Vagina (tissue), 2 donors: ENCODE measurements at places on chromosomes 12 and 14. TPM values are rescaled to one million over a fixed set of nuclear protein-coding genes. Genes with fewer than 3 reads are reported as not detected.

GRCh38 chr12:85348779-85349178 lies 68.8 kb downstream of the ALX1 start:
- DNase-seq, result no peak

DNA sequence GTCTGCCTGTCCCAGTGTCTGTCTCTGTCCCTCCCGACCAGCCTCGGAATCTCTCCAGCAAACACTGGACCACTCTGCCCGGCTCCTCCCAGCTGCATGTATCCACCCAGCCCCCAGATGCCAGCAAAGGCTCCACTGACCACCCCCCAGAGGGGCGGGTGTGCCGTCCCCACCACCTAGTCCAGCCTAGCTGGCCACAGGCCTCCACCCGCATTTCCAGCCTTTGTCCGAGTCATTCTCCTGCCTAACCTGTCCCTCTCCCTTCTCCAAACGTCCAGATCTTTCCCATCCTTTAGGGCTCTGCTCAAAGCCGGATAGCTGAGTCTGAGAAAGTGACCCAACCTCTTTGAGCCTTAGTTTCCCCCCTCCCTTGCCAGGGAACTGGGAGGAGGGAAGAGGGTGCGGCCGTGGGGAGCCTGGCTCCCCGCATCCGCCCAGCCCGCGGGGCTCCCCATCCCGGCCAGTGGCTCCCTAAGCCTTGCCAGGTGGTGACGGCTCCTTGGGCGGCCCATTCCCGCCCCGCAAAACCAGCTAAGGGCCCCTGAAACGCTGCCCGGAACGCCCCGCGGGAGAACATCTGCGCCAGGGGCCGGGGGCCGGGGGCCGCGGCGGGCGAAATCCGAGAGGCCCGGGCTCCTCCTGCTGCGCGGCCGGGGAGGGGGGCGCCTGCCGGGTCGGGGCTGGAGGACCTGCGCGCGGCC lies 34.6 kb upstream of the ANKRD9 start:
- no peak for DNase-seq

- DNase-seq, result no peak
Observed at GRCh38 chr14:27634056-27634970, 1036.5 kb upstream of the NOVA1 start.

GRCh38 chr12:25361511-25361910 lies 110.8 kb upstream of the KRAS start:
- DNase-seq, result no peak

DNA sequence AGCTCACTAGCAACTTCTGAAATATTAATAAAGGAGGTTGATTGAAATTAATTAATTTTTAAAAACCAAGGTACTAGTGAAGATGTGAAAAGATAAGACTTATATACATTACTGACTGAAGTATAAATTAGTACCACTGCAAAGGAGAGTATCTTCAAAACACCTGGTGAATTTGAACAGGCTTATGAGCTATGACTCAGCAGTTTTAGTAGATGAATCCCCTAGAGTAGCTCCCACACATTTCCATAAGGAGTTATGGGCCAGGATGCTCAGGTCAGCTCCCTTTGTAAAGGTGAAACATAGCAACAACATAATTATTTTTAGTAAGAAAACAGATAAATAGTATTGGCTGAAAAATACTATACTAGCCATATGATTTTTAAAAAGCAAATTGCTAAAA lies 218.6 kb downstream of the SYT1 start:
- no peak for DNase-seq

GRCh38 chr14:104887623-104888488 lies 22.8 kb downstream of the CEP170B start:
- no peak for DNase-seq

DNA sequence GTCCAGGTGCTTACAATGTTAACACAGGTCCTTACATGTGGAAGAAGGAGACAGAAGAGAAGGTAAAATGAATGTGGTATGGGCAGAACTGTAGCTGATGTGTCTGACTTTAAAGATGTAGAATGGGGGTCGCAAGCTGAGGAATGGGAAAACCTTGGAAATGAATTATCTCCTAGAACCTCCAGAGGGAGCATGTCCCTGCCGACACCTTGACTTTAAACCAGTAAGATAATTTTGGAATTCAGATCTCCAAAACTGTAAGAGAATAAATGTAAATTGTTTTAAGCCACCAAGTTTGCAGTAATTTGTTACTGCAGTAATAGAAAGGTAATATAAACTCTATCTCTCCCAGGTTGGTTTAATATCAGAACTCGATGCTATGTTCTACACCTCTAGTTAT lies 80.1 kb upstream of the ALG10 start:
- no peak for DNase-seq

ALG10 gene
- 6.1 TPM for total RNA-seq

ASPG gene
- 3.7 TPM for total RNA-seq
